ENCODE measurements at places on chromosomes 3 and 15.
A peak's percentile ranks its signal among the peaks of the same experiment; 100 is the strongest.

- no peak for DNase-seq
Observed at GRCh38 chr15:78102741-78103140, 10.4 kb downstream of the SH2D7 start.

- DNase-seq: no peak
Observed at GRCh38 chr3:139238281-139239030, 105.4 kb upstream of the MRPS22 start.

DNA sequence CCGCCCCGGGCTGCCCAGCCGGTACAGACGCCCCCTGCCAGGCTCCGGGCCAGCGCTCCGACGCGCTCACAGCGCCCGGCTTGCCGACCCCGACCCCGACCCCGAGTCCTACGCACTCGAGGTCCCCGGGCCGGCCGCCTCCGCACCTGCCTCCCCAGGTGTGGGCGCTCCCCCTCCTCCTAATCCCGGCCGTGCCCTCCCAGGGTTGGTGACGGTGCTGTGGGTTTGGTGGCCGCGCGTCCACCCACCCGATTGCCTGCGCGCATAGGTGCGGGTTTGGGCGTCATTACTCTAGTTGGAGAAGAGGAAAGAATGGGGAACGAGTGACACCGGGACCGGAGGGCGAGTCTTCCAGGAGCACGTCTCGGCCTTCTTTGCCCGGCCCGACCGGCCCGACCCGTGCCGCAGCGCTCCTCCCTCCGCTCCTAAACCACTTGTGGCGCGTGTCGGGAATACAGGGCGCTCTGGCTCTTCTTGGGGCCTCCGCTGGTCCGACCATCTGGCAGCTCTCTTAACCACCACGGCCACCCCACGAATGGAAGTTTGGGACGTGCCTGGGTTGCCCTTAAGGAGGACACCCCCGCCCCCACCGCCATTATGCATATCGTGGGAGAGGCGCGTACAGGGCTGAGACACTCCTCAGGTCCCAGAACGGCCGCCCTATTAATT is 810 bp upstream of the THRB start:
- DNase-seq: no peak

DNA sequence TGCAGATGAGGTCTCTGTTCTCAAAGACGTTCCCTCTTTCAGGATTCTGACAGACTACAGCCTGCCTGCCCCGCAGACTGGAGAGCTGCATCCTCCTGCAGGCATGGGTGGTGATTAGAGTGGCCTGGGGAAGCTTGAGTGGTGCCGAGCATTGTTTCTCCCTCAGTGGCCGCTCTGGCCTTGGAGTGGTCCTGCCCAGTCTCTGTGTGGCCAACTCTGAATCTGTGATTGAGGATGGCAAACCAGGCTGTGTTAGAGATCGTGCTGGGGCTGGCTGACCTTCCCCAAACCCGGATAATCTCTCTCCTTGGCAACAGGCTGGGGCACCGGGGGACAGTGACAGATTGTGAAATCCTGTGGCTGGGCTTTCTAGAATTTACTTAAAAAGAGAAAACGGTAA is 11.0 kb upstream of the ADCY5 start:
- no peak for DNase-seq

DNA sequence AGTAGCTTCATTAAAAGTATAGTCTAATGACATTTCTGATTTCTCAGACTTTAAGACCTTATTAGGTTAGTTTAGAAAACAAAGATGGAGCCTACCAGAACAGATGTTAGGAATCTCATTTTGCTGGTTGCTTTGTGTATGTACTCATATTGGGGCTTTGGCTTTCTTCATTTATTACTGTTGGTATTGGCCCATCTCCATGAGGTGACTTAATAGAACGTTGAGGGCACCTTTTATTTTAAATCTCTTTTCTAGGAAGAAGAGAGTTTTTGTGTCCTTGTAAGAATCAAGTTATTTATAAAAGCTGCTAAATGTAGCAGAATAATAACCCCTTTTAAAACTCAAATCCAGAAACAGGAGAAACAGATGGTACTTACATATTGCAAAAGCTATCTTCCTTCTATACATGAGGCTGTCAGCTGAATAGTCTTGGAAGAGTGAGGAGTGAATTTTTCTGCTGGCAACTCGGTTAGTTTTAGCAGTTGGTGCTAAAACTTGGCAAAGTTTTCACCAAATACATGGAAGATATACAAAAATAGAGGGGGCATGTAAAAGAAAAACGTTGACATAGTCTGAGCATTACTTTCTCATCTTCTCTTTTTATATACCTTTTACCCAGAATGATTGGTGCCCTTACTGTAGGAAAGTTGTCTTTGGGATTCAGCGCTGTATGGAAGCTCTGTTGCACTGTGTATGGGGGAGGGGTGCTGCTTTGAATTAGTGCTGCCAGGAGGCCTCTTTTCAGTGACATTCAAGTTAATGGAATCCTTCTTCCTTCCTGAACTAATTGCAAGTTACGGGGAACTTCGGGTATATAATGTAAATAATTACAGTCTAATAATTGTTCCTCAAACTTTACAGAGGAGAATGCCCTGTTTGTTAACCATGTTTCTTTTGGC is 35.8 kb downstream of the CTNNB1 start:
- DNase-seq: no peak

- no peak for DNase-seq
Observed at GRCh38 chr15:32778391-32779176, 60.8 kb downstream of the GREM1 start.

DNA sequence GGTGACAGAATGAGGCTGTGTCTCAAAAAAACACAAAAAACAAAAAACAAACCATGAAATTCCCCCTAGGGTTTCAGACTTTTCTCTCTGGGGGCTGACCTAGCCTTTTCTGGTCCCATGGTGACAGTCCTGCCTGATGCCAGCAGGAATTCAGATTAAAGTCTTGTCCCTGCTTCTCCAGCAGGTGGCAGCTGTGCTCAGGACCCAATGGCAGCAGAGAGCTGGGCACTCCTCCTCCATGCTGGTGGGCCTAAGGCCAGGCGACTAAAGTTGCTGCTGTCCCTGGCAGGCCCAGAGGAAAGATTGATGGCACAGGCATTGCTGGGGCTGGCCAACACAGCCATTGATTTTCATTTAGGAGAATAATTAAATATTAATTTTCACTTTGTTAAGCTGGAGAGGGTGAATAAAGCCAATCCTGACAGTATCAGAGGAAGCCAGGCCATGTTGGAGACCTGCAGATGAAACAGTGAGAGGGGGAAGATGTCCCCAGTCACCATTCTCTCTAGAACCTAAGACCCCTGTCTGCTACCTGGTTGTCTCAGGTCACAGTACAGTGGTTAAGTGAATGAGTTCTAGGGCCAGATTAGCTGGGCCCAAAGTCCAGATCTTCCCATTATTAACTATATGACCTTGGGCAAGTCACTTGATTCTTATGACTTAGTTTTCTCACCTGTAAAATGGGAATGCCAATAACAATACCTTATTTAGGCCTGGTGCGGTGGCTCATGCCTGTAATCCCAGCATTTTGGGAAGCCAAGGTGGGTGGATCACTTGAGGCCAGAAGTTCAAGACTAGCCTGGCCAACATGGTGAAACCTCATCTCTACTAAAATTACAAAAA is 7.1 kb downstream of the CELF6 start:
- DNase-seq: peak; percentile 69

- DNase-seq: no peak
Observed at GRCh38 chr3:5140839-5141238, 18.7 kb downstream of the ARL8B start.

DNA sequence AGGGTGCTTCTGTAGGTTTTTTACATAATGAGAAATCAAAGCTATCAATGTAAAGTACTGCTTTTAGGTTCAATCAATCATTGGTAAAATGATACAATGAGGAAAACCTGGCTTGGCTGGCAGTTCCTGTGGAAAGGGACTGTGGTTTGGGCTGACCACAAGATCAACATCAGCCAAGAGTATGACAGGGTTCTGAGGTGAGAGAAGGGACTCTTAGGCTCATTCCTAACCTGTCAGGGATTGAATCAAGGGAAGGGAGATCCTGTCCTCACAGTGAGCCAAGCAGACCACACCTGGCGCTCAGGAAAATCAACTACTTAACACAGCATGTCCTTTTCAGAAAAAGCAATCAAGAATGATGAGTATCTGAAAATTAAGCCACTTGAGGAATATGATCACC is 111.1 kb downstream of the MAGI1 start:
- DNase-seq: no peak

GRCh38 chr15:52262364-52262763 is 33.2 kb downstream of the MYO5C start:
- no peak for DNase-seq

GRCh38 chr3:159260049-159260662 is 458.3 kb downstream of the MFSD1 start:
- DNase-seq: peak; percentile 9

DNA sequence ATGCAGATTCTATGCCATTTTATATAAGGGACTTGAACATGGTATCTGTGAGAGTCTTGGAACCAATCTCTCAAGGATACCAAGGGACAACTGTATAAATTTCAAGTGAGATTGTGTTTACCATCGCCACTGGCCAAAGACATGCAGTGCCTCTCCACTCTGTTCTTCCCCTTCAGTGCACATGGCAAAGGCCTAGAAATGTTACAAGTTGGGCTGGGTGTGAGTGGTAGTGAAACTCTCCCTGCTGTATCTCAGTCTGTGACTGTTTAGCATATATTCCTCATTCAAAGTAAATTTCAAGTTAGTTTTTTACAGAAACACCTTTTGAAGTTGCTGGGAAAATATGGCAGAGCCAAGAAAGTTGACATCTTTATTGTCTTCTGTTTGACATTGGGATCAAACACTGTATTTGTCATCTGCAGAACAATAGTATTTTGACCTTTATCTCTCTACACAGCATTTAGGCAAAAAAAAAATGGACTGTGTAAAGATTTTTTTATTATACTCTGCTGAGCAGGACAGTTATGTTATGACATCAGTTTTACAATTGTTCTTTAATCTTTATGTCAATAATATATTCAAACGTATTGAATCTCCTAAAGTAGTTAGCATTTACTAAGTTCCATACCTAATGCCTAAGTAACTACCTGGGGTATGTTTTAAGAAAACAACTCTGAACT is 101.4 kb downstream of the CCNL1 start:
- no peak for DNase-seq

DNA sequence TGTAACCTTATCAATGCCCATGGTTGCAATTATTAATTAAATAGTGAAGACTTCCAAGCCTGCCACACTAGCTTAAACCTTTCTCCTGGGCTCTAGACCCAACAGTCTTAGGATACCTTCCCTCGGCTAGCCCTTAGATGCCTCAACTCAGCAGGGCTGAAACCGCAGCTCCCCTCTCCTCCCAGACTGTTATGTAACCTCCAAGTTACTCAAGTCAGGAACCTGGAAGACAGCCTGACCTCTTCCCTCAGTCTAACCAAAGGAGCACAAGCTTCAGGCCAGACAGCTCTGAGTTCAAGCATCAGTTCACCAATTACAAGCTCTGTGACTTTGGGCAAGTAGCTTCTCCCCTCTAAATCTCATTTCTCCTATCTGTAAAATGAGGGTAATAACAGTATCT is 70.5 kb upstream of the HACD2 start:
- no peak for DNase-seq

DNA sequence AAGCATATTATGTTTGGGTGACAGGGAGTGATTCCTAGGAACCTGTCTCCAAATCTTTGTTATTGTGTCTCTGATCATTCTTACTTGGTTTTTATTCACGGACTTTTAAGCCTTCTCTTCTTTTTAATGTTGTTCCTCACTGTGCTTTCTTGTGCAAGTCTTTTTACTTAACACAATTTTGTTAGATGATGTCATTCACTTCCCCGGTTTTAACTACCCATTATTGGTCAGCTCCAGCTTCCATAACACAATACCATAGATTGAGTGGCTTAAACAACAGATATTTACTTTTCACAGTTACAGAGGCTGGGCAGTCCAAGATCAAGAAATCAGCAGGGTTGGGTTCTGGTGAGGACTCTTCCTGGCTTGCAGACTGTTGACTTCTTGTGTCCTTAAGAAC is 436.3 kb upstream of the CBLB start:
- DNase-seq: no peak

- DNase-seq: no peak
Observed at GRCh38 chr3:112807685-112808084, 39.0 kb downstream of the CD200R1L start.

- DNase-seq: no peak
Observed at GRCh38 chr3:9638155-9638554, 11.2 kb upstream of the MTMR14 start.

DNA sequence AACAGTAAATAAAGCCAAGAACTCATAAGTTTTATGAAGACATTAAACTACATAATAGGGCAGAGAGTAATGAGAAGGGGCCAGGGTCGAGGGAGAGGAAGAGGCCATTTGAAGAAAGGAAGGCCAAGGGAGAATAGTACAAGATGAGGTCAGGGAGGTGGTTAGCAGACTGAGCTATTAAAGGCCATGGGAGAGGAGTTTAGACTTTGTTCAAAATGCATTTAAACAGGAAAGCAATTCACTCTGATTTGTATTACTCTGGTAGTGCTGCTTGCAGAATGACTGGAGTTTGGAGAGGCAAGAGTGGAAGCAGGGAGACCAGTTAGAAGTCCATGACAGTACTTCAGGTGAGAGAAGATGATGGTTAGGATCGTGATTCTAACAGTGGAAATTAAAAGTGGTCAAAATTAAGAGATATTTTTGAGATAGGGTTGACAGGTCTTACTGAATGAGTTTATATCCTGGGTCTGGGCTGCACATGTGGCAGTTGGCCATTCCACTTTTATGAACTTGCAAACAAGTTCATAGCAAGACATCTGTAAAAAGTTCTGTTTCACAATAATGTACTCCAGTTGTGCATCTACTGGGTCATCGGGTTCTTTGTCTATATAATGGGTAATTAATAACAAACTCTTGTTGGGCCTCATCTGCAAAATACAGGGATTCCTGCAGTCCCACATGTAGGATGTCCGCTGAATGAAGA is 16.3 kb downstream of the PPP2R3A start:
- no peak for DNase-seq

DNA sequence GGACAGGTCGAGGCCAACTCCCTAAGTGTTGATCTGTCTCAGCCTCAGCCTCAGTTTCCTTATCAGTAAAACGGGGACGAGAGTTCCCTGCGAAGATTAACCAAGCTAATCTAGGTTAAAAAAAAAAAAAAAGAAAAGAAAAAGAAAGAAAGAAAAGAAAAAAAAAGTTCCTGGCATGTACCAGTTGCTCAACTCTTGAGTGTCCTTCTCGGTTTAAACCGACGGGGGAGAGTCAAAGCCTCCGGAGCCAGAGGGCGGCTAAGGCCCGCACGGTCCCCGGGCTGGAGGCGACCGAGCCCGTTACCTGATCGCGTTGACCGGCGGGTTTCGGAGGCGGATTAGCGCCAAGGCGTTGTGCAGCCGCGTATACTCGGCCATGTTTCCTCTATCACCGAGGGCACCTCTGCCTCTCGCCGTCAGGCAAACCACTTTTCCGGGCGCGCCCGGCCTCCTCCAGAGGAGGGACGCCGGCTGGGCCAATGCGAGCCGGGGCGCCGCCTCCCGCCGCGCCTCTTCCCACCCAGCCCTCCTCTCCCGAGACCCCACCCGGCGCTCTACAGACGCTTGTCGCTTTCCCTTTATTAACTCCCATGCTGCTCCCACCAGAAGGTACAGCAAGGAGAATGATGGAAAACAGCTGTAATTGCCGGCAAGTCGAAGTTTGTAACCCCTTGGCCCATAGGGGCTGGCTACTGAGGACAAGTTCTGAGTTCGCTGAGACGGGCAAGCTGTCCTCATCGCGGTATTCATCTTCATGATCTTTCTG is at the start of gene EHHADH:
Gene EHHADH, minus strand, starts transcription at position 405 of the 766 bp plus-strand sequence. Its CDS starts 27 bp downstream, at position 378.
- peak; percentile 44 for DNase-seq

GRCh38 chr15:69319384-69320375 is 21.0 kb downstream of the PAQR5 start:
- DNase-seq: no peak

GRCh38 chr3:52346623-52347530 is 30.8 kb downstream of the DNAH1 start:
- DNase-seq: no peak

Data from CD8-positive, alpha-beta T cell (primary cell).